ENCODE measurements at places on chromosomes 1 and 21. TPM values are rescaled to one million over a fixed set of nuclear protein-coding genes. Genes with fewer than 3 reads are reported as not detected.

DNA sequence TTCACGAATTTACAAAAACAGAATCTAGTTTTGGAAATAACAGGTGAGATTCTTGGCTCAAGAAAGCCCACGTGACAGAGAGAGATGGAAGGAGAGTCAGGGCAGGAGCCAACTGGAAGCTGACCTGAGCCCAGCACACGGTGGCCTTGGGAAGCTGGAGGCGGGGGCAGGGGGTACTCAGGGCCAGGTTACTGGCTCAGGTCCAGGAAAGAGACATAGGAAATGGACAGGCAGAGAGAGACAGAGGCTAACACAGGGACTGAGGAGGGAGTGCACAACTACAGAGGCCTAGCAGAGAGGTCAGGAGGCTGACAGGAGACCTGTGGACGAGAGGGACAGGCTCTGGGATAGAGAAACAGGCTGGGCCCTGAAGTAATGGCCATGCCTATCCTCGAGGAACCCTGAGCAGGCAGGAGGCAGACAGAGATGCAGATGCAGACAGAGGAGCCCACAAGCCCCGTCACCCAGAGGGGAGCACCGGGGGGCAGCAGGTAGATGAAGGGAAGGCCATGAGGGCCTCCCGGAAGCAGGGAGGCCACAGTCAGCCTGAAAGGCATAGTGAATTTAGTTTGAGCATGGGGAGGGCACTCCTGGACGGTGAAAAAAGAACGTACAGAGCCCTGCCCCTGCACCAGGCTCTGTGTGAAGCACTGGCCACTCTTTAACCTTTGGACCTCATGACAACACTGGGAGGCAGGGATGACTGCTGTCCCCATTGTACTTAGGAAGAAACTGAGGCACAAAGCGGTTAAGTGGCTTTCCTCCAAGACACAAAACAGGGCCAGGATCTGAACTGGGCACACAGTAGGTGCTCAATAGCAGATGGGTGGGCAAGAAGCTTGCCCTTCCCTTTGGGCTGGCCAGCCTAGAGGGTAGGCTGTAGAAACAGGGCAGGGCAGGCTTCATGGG, 230.1 kb downstream of the TRABD2B start:
- DNase-seq = no peak

DNA sequence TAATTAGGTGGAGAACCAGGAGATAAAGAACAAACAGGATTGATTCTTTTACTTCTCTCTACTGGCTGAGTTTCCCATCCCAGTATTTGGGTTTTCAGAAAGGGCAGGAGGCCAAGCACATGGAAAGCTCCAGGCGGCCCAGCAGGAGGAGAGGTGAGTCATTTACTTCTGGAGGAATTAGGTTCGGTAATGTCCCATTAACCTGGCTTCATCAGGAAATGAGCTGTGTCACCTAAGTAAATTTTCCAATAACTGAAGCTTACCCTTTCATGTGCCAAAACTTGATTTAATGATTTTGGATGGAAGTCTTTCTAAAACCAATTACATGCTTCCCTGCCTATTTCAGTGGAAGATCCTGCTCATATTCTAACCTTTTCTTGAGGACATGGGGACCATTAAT, 257.6 kb upstream of the USP24 start:
- no peak for DNase-seq

DNA sequence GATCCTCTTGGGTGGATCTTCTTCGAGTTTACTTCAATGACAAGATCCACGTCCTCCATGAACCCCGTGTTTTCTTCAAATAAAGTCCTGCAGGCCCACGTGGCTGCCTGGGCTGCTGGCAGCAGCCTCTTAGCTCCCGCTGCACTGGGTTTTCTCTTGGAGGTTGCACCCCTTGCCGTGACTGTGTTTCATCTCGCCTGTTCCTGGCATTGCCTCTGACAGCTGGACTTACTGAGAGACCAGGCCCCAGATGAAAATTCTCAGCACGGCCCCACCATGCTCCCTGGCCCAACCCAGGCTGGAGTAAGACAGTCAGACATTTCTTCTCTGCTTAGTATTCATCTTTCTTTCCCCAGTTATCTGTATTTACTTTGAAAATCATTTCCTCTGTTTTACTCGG, 274.8 kb upstream of the RUNX1 start:
- no peak for DNase-seq

DNA sequence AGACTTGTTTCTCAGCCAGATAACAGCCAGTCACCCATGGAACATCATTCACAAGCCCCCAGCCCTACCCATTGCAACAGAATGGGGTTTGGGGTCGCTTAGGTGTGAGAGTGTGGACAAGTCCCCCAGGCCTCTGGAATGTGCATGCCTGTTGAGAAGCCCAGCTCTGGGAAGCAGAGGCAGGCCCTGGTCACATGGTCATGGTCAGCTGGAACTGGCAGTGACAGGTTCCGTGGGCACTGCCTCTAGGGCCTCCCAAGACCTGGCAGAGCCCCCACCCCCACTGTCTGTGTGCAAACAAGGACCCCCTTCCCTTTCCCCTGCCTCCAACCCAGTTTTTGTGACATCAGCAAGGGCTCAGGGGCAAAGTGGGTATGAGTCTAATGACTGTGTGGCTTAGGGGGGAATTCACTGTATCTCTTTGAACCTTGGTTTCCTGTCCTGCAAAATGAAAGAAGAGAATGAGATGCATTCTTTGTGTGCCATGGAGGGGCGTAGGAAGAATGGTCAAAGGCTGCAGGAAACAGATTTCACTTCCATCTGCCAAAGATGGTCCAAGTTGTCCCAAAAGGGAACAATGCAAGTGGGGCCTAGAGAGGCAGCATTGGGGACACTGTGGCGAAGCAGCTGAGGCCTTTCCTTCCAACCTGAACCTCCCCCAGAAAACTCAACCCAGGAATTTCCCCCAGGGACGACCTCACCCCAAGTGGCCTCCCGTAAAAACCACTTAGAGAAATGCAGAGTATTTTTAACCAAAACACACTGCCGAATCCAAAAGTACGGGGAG, 34.7 kb upstream of the SELENON start:
- no peak for DNase-seq

DNA sequence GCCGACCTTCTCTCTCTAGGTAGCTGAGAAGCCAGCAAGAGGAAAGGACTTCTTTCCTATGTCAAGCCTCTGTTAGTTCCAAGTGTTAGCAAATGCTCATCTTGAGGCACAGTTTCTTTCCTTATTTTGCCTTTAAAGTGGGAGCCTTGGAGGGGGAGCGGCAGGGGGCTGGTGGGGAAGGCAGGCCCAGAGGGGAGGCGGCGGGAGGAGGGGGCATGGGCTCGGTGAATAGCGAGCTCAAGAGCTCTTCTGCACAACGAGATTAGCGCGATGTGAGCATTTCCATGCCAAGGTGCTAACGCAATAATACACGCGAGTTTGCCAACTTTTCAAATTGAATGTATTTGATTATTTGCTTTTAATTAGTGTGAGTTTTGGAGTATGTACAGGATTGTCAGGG, 372.6 kb downstream of the RPS6KC1 start:
- no peak for DNase-seq

- DNase-seq = no peak
Measured at GRCh38 chr1:61925591-61926298, 183.5 kb downstream of the PATJ start.

DNA sequence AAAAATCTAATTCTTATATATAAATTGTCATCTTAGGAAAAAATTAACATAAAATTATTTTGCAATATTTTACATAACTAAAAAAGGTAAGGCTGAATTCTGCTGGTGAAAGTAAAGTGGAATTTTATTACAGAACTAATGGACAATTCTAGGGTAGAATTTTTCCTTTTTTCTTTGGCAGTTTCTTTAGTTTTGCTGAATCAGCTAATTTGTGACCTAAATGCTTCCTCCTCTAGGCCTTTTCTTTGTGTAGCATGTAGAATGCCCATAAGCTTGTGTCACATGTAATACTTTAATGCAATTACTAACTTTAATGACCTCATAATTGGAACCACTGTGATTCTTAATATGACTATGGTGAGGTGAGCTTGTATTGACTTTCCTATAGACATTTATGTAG, 1378.4 kb upstream of the ADGRL4 start:
- DNase-seq = no peak

- no peak for DNase-seq
Measured at GRCh38 chr21:36325373-36326010, 5.5 kb downstream of the MORC3 start.

DNA sequence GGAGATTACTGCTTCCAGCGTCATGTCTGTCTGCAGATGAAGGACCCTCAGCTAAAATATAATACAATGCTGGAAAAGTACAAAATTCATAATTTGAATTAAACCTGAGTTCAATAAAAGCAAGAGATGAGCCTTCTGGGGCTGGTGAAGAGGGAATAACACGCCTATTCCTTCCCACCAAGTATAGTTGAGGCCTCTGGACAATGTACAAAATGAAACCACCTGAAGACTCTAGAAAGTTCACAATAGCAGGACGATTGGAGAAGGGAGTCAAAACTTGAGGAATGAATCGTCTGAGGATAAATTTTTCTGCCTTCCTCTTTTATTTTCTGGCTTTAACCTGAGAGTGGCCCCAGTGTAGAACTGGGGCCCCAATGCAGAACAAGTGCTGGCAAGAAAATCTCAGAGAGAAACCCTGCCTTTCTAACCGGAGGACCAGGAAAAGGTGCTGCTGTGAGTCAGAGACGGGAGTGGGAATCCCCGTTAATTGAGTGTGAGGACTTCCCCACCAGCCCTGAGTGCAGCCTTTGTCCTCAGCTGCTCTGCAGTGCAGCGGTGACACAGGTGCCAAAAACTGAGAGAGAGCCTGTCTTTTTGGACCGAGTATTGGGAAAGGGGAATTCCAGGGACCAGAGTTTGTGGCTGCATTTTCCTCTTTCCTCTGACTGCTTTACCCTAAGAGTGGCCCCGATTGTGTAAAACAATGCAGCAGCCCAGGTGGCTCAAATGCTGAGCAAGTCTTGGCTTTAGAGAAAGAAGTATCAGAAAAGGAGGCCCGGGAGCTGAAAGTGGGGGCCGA, 264.9 kb downstream of the DYRK1A start:
- no peak for DNase-seq

GRCh38 chr1:163203561-163203960, 845 bp upstream of the RGS5 start:
- DNase-seq = no peak

GRCh38 chr1:228345201-228345930, 61.3 kb downstream of the TRIM11 start:
- DNase-seq = no peak

DNA sequence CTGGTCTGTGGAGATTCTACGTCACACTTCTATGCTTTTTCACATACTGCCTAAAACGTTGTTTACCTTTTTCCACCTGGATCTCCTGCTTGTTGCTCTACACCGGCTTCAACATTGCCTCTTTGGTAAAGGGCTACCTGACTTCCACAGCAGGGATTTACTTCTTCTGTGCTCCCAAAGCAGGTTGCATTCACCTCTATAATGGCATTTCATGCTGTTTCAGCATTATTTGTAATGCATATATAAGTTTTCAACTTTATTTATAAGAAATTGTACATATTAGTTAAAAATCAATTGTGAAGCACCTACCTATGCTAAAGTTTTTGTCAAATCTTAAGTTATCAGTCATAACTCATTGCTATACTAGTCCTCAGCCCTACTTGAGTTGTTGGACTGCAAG, 55.4 kb downstream of the DDAH1 start:
- DNase-seq = no peak

DNA sequence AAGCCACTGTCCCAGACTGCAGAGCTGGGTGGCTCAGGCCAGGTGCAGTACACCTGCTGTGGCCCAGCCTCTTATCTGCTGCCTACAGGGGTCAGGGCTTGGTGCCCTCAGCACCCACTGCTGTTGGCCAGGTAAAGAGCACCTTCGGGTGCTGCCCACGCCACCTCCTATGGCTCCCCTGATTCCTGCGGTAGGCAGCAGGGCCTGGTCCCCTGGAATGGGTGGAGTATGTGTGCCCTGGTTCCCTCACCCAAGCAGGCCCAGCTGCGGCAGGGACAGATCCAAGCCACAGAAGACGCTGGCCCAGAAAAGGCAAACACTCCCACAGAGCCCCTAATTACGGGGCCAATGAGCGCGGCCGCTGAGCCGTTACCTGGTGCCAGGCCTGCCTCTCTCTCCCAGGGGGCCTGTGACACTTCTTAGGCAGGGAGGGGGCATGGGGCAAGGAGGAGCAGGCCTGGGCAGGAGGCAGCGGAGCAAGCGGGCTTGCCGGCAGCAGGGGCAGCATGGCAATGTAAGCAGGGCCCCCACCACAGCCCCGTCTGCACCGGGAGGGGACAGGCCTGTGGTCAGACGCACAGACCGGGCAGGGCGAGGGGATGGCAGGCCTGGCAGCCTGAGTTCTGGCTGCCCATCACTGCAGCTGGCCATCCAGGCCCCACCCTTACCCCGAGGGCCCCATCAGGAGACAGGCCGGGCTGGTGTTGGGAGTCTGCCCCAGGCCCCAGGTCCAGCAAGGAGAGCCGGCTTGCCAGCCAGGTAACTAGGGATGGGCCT, 19.0 kb downstream of the ESPN start:
- peak; percentile 65 for DNase-seq

DNA sequence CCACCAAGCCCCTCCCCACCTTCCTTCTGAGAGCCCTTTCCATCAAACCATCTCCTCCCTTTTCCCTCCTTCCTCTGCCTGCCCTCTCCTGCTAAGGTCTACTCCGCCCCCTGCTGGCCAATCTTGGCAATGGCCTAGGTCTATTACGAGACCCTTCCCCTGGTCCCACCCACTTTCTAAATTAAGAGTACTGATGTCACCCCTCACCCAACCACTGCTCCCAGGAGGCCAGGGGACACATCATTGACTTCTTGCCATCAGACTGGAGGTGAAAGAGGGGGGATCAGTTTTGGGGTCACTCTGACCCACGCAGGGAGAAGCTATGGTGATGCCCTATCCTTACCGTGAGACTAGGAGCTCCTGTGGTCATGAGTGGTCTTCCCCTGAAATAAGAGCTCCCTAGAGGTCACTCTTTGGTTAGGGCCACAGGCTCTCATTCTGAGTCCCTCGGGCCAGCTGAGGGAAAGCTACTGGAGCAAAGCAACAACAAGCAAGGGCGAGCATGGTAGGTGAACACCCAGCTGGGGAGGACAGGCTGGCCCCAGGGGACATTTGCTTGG, 34.6 kb upstream of the S100A7 start:
- DNase-seq = peak; percentile 79

GRCh38 chr1:191905781-191906180, 252.5 kb upstream of the RGS18 start:
- peak; percentile 22 for DNase-seq

Gene VSIG8
- polyA plus RNA-seq = not detected

Gene ADGRL4
- 15.9 TPM for polyA plus RNA-seq

Gene CLK2
- 94.8 TPM for polyA plus RNA-seq

Gene UTS2
- not detected for polyA plus RNA-seq

Gene TMEM39B
- polyA plus RNA-seq = 26.4 TPM

Gene C1orf115
- 19.8 TPM for polyA plus RNA-seq

Gene GMEB1
- 17.8 TPM for polyA plus RNA-seq

Gene KIF2C
- polyA plus RNA-seq = 31.0 TPM
